Activated CD8-positive, alpha-beta T cell treated with anti-CD3 and anti-CD28 coated beads for 36 hours (primary cell): ENCODE measurements at places on chromosomes 4 and X. TPM values are rescaled to one million over a fixed set of nuclear protein-coding genes. Genes with fewer than 3 reads are reported as not detected.

GRCh38 chr4:86043755-86044592, 315.9 kb downstream of the MAPK10 start:
- no peak overlapping the region for H3K4me3 ChIP-seq
- H3K27ac ChIP-seq: no peak overlapping the region
- no peaks in the 10 kb centered on the region for H3K27me3 ChIP-seq
- peak; percentile 12 for DNase-seq
- no peaks in the 10 kb centered on the region for H3K4me1 ChIP-seq

GRCh38 chr4:88706574-88706973, 8.9 kb upstream of the NAP1L5 start:
- no peak overlapping the region for H3K4me3 ChIP-seq
- H3K36me3 ChIP-seq: peaks cover 43% of the 10 kb centered on the region
- H3K27me3 ChIP-seq: no peaks in the 10 kb centered on the region
- peaks cover 2% of the 10 kb centered on the region for H3K4me1 ChIP-seq

GRCh38 chr4:110200689-110201088, 2.3 kb upstream of the ELOVL6 start:
- H3K36me3 ChIP-seq: peaks cover 4% of the 10 kb centered on the region
- H3K4me3 ChIP-seq: no peak overlapping the region
- no peak overlapping the region for H3K27ac ChIP-seq
- no peaks in the 10 kb centered on the region for H3K27me3 ChIP-seq

DNA sequence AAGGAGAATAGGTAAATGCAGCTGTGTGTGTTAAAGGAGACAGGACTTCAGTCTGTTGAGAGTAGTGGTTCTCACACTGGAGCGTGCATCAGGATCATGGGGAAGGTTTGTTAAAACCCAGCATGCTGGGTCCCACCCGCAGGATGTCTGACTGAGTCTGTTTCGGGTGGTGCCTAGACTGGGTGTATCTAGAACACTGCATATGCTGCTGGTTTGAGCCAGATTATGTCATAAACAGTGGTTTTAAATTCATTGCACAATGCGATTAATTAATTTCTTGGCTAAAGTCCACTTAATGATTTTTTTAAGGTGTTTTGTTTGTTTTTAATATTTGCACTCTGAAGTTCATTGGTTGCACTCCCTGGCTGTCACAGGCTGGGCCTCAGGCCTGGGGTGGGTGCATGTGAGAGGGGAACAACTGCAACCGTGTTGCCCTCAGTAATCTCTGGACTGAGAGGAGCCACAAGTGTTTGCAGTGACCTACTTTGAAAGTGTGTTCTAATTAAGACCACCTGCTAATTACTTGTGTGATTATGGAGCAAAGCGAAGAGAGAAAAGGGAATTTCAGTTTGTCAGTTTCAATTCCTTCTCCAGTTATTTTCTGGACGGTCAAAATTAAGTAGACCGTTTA, 8.3 kb downstream of the HCCS start:
- no peaks in the 10 kb centered on the region for H3K27me3 ChIP-seq
- peaks cover 33% of the 10 kb centered on the region for H3K36me3 ChIP-seq
- no peak overlapping the region for H3K4me3 ChIP-seq
- H3K27ac ChIP-seq: no peak overlapping the region
- no peaks in the 10 kb centered on the region for H3K4me1 ChIP-seq

- no peaks in the 10 kb centered on the region for H3K36me3 ChIP-seq
- no peak overlapping the region for H3K27ac ChIP-seq
- no peak for DNase-seq
Observed at GRCh38 chrX:50865311-50865710, 45.2 kb upstream of the BMP15 start.

DNA sequence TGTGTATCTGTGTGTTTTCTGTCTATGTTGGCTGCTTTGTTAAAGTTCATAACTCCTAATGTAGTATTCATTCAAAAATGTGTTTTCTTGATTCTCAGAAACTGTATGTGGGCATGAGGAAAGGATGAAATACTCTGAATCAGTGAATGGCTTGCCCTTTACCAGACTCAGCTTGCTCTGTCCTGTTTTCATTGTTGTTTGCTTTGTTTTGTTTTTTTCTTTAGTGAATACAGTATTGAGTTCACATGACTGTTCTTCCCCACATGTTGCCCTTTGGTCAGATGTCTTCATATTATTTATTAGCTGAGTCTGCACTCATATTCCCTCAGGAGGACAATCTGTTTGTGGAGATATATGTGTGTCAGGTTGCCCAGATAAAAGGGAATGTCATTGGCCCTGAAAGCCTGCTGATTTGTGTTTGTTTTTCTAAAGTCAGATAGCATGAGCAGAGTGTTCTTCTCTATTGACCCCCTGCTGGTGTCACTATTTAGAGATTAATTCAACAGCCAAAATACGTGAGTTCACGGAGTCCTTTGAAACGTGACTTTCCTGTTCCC, 1184.4 kb downstream of the RPA4 start:
- no peak for DNase-seq
- no peaks in the 10 kb centered on the region for H3K27me3 ChIP-seq
- H3K36me3 ChIP-seq: no peaks in the 10 kb centered on the region
- no peak overlapping the region for H3K4me3 ChIP-seq
- no peak overlapping the region for H3K27ac ChIP-seq

DNA sequence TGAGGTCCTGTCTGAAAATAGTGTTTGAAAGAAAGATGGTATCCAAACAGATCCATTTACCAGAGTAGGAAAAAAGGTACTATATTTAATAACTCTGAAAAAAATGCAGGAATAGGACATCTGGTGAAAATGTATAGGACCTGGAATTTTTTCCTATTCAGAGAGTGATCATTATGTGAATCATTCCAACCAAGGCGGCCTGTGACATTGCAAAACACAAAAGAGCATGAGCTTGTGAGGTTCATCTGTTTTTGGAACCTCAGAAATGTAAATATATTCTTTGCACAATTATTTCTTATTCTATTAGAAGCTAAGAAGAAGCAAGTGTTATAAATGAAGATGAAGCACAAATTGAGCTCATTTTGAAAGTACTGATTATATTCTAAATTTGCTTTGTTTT, 2.0 kb downstream of the C4orf51 start:
- H3K27me3 ChIP-seq: peaks cover 13% of the 10 kb centered on the region
- H3K4me3 ChIP-seq: no peak overlapping the region
- H3K27ac ChIP-seq: no peak overlapping the region
- no peaks in the 10 kb centered on the region for H3K4me1 ChIP-seq
- no peaks in the 10 kb centered on the region for H3K36me3 ChIP-seq

DNA sequence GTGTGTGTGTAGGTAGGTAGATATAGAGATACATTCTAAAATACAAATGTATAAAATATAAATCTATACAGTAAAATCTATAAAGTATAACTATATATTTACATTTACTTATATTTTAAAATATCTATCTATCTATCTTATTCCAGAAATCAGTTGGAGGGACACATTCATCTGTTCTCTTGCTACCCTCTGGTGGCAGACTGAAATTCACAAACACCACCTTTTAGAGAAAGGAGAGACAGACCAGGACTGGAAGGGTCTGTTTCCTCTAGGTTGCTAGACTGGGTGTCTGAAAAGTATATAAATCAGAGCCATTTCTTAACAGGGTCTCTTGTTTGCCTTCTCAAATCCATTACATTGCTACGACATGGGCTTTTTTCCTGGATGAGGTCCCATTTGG, 343.0 kb downstream of the OPHN1 start:
- H3K36me3 ChIP-seq: no peaks in the 10 kb centered on the region
- no peak overlapping the region for H3K4me3 ChIP-seq
- no peaks in the 10 kb centered on the region for H3K27me3 ChIP-seq
- no peak overlapping the region for H3K27ac ChIP-seq

- H3K4me3 ChIP-seq: no peak overlapping the region
- H3K4me1 ChIP-seq: no peaks in the 10 kb centered on the region
- DNase-seq: no peak
- no peaks in the 10 kb centered on the region for H3K27me3 ChIP-seq
Observed at GRCh38 chrX:109281483-109282275, 200.2 kb downstream of the GUCY2F start.

GRCh38 chr4:41727861-41728572, 20.5 kb downstream of the PHOX2B start:
- H3K4me3 ChIP-seq: no peak overlapping the region
- no peak overlapping the region for H3K27ac ChIP-seq
- DNase-seq: no peak
- H3K36me3 ChIP-seq: no peaks in the 10 kb centered on the region
- H3K4me1 ChIP-seq: no peaks in the 10 kb centered on the region

DNA sequence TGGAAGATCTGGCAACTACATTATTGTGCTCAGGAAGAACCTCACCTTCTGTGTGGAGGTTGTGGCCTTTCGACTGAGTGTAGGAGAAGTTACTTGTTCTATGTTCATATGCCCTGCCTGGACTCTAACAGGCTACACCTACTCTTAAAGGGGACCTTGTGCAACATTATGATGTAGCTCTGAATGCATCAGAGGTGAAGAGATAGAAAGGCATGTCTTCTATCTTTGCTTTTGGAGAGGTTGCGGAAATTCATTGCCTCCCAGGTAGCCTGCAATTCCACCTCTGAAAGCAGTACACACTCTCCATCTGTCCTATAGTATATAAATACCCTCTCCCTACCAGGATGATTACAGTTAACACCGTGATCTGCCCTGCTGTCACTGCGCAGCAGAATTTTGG, 7.1 kb upstream of the SLAIN2 start:
- no peak overlapping the region for H3K27ac ChIP-seq
- H3K4me1 ChIP-seq: peaks cover 26% of the 10 kb centered on the region
- H3K4me3 ChIP-seq: no peak overlapping the region
- no peak for DNase-seq
- peaks cover 3% of the 10 kb centered on the region for H3K27me3 ChIP-seq

DNA sequence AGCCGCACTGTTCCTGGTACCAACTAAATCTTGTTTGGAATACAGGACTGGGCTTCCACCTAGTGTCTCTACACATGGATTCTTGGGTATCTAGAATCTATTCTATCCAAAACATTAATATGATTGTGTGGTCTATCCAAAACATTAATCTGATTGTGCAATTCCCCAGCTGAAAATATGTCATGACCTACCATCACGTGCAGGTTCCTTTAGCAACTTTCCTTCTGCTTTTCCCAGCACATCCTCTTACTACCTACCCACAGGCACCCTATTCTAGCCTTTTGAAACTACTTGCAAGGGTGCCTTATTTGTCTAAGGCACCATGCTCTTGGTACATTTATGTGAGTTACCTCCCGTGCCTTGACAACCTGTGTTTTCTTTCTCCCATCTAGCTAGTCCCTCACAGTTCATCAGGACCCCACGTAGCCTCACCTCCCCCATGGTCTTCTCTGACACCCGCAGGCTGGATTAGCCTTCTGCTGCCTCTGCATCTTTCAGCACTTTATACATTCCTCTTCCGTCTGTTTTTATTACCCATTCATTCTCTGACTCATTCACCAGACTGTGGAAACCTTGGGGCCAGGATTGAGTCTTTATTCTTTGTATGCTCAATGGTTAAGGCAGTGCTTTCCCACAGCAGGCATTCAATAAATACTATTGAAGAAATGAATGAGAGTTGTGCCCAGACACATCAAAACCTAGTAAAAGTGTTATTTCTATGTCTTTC, 88.8 kb upstream of the FAM9B start:
- H3K4me3 ChIP-seq: no peak overlapping the region
- no peak overlapping the region for H3K27ac ChIP-seq
- H3K27me3 ChIP-seq: no peaks in the 10 kb centered on the region

- H3K27me3 ChIP-seq: no peaks in the 10 kb centered on the region
- no peak overlapping the region for H3K27ac ChIP-seq
Observed at GRCh38 chr4:119752936-119753335, 124.3 kb upstream of the PDE5A start.

GRCh38 chr4:5826437-5827107, 66.3 kb downstream of the CRMP1 start:
- no peak overlapping the region for H3K27ac ChIP-seq
- H3K36me3 ChIP-seq: no peaks in the 10 kb centered on the region
- H3K4me1 ChIP-seq: peaks cover 10% of the 10 kb centered on the region
- H3K27me3 ChIP-seq: no peaks in the 10 kb centered on the region

DNA sequence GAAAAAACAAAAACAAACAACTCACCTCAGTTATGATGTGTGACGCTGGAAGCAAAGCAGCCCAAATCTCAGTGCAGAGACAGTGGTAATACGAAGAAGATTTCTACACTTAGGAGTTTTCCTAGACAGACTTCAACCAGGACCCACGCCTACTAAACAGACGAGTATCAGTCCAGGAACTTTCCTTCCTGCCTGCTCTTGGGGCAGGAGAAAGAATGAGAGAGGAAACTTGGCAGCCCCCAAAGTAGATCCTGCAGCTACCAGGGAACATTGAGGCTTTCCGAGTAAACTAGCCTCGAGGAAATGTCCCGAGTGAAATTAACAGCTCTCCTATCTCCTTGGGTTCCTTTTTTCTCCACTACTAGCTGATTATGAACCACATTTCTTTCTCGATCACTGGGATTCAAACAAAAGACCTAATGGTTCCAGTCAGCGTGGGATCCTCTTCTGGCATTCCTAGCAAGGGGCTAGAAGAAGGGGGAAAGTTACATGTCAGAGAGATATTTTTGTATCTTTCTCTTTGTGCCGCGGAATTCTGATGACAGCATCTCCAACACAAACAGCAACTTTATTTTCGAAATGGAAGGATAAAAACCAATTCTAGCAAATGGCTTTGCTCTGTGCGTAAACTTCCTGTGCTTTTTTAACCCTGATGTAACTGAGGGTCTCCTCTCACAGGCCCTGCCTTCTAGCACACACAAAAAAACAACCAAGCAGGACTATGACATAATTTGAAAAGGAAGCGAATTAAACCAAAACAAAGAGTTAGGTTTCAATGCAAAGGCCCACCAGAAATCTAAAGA, 53.2 kb downstream of the PPM1K start:
- no peaks in the 10 kb centered on the region for H3K27me3 ChIP-seq
- H3K27ac ChIP-seq: peak overlapping the region; percentile 80
- H3K36me3 ChIP-seq: peaks cover 2% of the 10 kb centered on the region
- H3K4me1 ChIP-seq: peaks cover 10% of the 10 kb centered on the region

- no peaks in the 10 kb centered on the region for H3K36me3 ChIP-seq
- DNase-seq: no peak
- H3K4me3 ChIP-seq: no peak overlapping the region
- no peaks in the 10 kb centered on the region for H3K27me3 ChIP-seq
Observed at GRCh38 chrX:11465648-11466411, 172.6 kb downstream of the AMELX start.

- no peaks in the 10 kb centered on the region for H3K4me1 ChIP-seq
- H3K4me3 ChIP-seq: no peak overlapping the region
- no peaks in the 10 kb centered on the region for H3K27me3 ChIP-seq
- H3K27ac ChIP-seq: no peak overlapping the region
- no peak for DNase-seq
Observed at GRCh38 chr4:139921429-139922184, 232.4 kb downstream of the MAML3 start.

- H3K36me3 ChIP-seq: peaks cover 3% of the 10 kb centered on the region
- H3K4me1 ChIP-seq: peaks cover 23% of the 10 kb centered on the region
- H3K27ac ChIP-seq: peak overlapping the region; percentile 71
- H3K4me3 ChIP-seq: no peak overlapping the region
- DNase-seq: no peak
Observed at GRCh38 chrX:136203438-136203837, 47.8 kb downstream of the MAP7D3 start.

The NSUN7 gene
- total RNA-seq: 0.22 TPM

The RBM3 gene
- 191 TPM for total RNA-seq

The SEC31A gene
- total RNA-seq: 76.0 TPM

The IL9R gene
- 4.5 TPM for total RNA-seq

The SPACA5 gene
- not detected for total RNA-seq

The FGF5 gene
- total RNA-seq: not detected

The PAGE5 gene
- not detected for total RNA-seq

The PPP1R3F gene
- total RNA-seq: 4.8 TPM

The FAM47E gene
- total RNA-seq: not detected
